ENCODE measurements at places on chromosomes 12 and 14. TPM values are rescaled to one million over a fixed set of nuclear protein-coding genes. Genes with fewer than 3 reads are reported as not detected.

POLE2 gene
- total RNA-seq = 6.4 TPM

SPIC gene
- not detected for total RNA-seq

POP5 gene
- total RNA-seq = 40.6 TPM

PPP1R36 gene
- total RNA-seq = 2.1 TPM

ARHGEF25 gene
- total RNA-seq = 20.0 TPM

DNA sequence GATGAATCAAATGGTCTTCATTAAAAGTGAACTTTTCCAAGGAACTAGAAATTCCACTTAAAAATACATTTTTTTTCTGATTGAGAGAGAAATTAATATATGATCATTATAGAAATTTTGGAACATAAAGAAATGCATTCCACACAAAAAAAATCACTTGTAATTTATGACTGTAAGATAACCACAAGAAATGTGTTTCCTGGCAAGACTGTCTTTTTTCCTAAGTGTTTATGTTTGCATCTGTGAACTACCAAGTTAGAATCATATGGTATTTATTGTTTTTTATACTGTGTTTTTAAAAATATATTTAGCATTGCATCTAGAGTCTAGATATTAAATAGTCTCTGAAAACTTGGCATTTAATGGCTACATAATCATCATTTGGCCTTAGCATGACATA lies 726.8 kb downstream of the BCL11B start:
- no peaks in the 10 kb centered on the region for H3K27me3 ChIP-seq
- H3K27ac ChIP-seq = no peak overlapping the region
- no peak overlapping the region for H3K4me3 ChIP-seq
- no peaks in the 10 kb centered on the region for H3K36me3 ChIP-seq
- no peak for DNase-seq
- H3K4me1 ChIP-seq = no peaks in the 10 kb centered on the region

GPHN gene
- total RNA-seq = 24.5 TPM

DNA sequence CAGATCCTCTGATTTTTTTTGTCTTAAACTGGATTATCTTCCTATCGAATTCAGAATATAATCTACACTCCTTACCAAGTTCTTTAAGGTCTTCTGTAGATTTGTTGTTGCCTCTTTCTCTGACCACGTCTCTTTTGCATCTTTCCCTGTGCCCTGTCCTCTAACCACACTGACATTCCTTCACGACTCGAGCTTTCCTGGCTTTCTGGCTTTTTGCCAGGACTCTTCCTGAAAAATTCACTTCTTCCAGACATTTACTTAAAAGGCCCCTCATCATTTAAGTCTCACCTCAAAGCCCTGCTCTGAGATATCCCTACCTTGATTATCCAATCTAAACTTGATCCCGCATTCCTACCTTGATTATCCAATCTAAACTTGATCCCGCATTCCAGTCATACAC lies 422.3 kb upstream of the DCN start:
- no peaks in the 10 kb centered on the region for H3K36me3 ChIP-seq
- no peaks in the 10 kb centered on the region for H3K27me3 ChIP-seq
- no peak overlapping the region for H3K4me3 ChIP-seq
- H3K27ac ChIP-seq = no peak overlapping the region
- H3K4me1 ChIP-seq = peaks cover 4% of the 10 kb centered on the region

WNT1 gene
- total RNA-seq = not detected

GRCh38 chr14:104927432-104927816 lies 2.7 kb downstream of the PLD4 start:
- H3K27me3 ChIP-seq = peaks cover under 1% of the 10 kb centered on the region
- H3K4me3 ChIP-seq = no peak overlapping the region
- H3K27ac ChIP-seq = no peak overlapping the region
- H3K4me1 ChIP-seq = peaks cover 12% of the 10 kb centered on the region
- no peak for DNase-seq
- no peaks in the 10 kb centered on the region for H3K36me3 ChIP-seq

- H3K27ac ChIP-seq = no peak overlapping the region
- H3K36me3 ChIP-seq = no peaks in the 10 kb centered on the region
- H3K4me1 ChIP-seq = no peaks in the 10 kb centered on the region
Measured at GRCh38 chr14:105862581-105863239, 336.3 kb downstream of the TMEM121 start.

GRCh38 chr12:109115758-109116610 lies at the start of gene ACACB:
Gene ACACB (plus strand): TSS chr12:109116587. CDS start chr12:109139406, 22,819 bp downstream.
- DNase-seq = no peak
- no peaks in the 10 kb centered on the region for H3K36me3 ChIP-seq
- no peak within 1 kb of the TSS for H3K4me3 ChIP-seq
- peaks cover 5% of the 10 kb centered on the region for H3K4me1 ChIP-seq
- H3K27ac ChIP-seq = peak within 1 kb of the TSS; percentile 44
- no peaks in the 10 kb centered on the region for H3K27me3 ChIP-seq

BCL11B gene
- total RNA-seq = 1.4 TPM

DNA sequence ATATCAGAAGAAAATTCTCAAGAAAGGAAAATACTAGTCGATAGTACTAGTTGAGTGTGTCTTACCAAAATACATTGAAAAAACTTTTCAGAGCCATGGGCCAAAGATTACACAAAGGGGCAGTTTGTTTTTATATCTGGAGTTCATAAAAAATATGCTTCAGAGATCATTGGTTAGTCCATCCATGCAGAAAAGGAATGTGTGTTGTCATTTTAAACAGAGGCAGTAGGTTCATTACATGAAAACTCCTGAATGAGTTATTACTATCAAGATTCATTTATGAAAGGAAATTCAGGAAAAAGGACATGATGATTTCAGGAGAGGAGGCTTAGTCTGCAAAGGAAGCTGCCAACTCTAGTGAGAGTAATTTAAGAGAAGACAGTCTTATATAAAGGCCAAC lies 354.8 kb downstream of the AEBP2 start:
- no peak overlapping the region for H3K27ac ChIP-seq
- no peaks in the 10 kb centered on the region for H3K36me3 ChIP-seq
- H3K4me3 ChIP-seq = no peak overlapping the region
- no peaks in the 10 kb centered on the region for H3K27me3 ChIP-seq
- no peak for DNase-seq

- no peaks in the 10 kb centered on the region for H3K36me3 ChIP-seq
- no peaks in the 10 kb centered on the region for H3K27me3 ChIP-seq
- no peak overlapping the region for H3K27ac ChIP-seq
- DNase-seq = no peak
- no peaks in the 10 kb centered on the region for H3K4me1 ChIP-seq
- no peak overlapping the region for H3K4me3 ChIP-seq
Measured at GRCh38 chr12:93979189-93979588, 169.2 kb upstream of the PLXNC1 start.

GRCh38 chr14:21988413-21988812 lies 314.8 kb upstream of the OR4E1 start:
- no peak overlapping the region for H3K27ac ChIP-seq
- DNase-seq = no peak
- H3K4me3 ChIP-seq = no peak overlapping the region
- no peaks in the 10 kb centered on the region for H3K27me3 ChIP-seq

DNA sequence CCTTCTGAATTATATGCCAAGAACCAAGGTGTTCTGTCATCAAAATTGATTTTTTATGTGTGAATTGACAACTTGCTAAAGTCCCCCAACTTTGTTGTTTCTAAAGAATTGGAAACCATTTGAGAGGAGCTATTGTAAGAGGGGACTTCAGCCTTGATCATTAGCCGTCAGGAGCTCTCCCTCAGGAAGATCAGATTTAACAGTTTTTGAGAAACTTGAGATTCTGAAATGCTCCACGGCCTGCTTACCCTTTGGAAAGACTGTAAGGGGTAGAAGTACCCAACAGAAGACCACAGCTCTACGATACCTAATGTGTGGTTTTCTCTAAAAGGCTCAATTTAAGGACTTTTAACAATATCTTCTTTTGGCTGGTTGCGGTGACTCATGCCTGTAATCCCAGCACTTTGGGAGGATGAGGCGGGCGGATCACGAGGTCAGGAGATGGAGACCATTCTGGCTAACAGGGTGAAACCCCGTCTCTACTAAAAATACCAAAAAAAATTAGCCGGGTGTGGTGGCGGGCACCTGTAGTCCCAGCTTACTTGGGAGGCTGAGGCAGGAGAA lies 51.1 kb downstream of the BAZ2A start:
- H3K4me3 ChIP-seq = no peak overlapping the region
- no peaks in the 10 kb centered on the region for H3K36me3 ChIP-seq
- H3K27ac ChIP-seq = no peak overlapping the region

GRCh38 chr12:74897425-74898211 lies 312.0 kb downstream of the KCNC2 start:
- no peak overlapping the region for H3K4me3 ChIP-seq
- H3K36me3 ChIP-seq = no peaks in the 10 kb centered on the region
- H3K4me1 ChIP-seq = no peaks in the 10 kb centered on the region
- H3K27me3 ChIP-seq = no peaks in the 10 kb centered on the region
- DNase-seq = no peak

DNA sequence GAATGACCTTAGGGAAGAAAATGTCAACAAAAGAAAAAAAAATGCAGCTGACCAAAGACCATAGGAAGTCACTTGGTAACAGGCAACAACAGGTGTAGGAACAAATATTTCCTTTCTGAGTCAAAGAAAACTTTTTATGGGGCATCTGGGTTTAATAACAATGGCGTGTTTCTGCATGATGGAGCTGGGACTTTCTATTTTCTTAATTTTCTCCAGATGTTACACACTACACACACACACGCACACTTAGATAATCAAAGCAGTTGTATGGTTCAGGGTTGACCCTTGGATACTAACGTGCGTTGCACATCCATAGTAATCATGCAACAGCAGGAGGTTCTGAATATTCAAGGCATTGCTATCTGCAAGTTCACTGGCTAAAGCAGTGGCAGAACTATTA lies 47.9 kb upstream of the NTF3 start:
- no peak overlapping the region for H3K27ac ChIP-seq
- H3K27me3 ChIP-seq = no peaks in the 10 kb centered on the region
- no peaks in the 10 kb centered on the region for H3K4me1 ChIP-seq
- no peak overlapping the region for H3K4me3 ChIP-seq
- DNase-seq = no peak
- H3K36me3 ChIP-seq = no peaks in the 10 kb centered on the region

DNA sequence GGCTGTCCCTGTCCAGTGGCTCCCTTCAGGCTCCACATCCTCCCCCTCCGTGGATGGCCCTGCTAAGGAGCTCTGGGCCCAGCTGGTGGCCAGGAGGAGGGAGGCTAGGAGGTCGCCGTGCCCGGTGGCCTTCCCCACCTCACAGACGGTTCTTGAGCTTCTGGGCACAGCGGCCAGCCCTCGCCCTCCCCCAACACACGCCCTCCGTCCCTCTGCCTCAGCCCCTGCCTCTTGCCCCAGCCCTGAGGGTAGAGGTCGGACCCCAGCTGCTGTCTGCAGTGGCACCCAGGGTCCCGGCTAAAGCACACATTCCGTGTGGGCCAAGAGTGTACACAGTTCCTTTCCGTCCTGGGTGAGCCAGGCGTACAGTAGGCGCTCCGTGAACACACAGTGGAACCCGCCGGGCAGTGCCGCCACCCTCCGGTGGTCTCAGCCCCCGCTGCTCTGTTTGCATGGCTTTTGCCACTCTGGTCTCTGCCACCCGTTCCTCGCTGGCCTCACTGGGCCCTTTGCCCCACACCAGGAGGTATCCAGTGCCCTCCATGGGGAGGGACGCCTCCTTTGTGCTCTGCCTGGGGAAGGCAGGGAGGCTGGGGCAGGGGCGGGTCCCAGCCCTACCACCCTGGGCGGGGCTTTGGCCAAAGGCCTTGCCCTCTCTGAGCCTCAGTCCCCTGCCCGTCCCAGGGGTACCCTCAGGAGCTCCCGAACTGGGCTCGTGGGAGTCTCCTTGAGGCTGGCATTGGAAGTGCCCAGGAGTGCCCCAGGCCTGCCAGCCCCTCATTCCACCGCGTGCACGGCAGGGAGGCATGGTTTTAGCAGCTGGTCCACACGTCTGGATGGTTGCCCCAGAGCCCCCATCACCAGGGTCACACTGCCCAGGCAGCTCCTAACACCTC lies 13.0 kb downstream of the TRMT61A start:
- peak overlapping the region; percentile 83 for H3K27ac ChIP-seq
- no peaks in the 10 kb centered on the region for H3K27me3 ChIP-seq
- H3K4me3 ChIP-seq = no peak overlapping the region
- DNase-seq = no peak
- peaks cover 43% of the 10 kb centered on the region for H3K4me1 ChIP-seq

GRCh38 chr14:39431416-39432178 lies 636 bp downstream of the FBXO33 start:
- H3K27ac ChIP-seq = peak overlapping the region; percentile 98
- H3K4me1 ChIP-seq = peaks cover 49% of the 10 kb centered on the region
- peak overlapping the region; percentile 70 for H3K4me3 ChIP-seq
- no peaks in the 10 kb centered on the region for H3K27me3 ChIP-seq
- DNase-seq = peak; percentile 64
- no peaks in the 10 kb centered on the region for H3K36me3 ChIP-seq

DNA sequence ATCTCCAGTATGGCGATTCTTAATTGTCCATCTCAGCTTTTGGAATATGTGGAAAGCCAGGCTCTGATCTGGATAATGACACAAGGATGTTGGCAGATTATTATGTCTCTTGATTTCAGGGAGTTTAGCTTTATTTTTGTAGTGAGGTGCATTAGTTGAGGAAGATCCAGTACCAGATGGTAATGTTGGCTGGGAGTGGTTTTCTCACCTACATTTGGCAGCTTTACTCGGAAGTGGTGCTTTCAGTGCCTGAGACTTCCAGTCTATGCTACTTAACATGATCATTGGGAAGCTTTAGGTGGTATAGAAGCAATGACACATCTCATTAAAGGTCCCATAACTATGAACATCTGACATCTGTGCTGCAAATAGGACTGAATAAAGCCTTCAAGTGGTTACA lies 7.5 kb downstream of the SLC15A5 start:
- H3K27ac ChIP-seq = no peak overlapping the region
- no peak overlapping the region for H3K4me3 ChIP-seq
- H3K4me1 ChIP-seq = no peaks in the 10 kb centered on the region
- DNase-seq = no peak

TMEM63C gene
- total RNA-seq = 0.47 TPM

GRCh38 chr12:124441443-124442194 lies 125.8 kb downstream of the NCOR2 start:
- peak; percentile 7 for DNase-seq
- H3K4me1 ChIP-seq = peaks cover 15% of the 10 kb centered on the region
- H3K4me3 ChIP-seq = no peak overlapping the region
- H3K27ac ChIP-seq = peak overlapping the region; percentile 65
- no peaks in the 10 kb centered on the region for H3K27me3 ChIP-seq

DNA sequence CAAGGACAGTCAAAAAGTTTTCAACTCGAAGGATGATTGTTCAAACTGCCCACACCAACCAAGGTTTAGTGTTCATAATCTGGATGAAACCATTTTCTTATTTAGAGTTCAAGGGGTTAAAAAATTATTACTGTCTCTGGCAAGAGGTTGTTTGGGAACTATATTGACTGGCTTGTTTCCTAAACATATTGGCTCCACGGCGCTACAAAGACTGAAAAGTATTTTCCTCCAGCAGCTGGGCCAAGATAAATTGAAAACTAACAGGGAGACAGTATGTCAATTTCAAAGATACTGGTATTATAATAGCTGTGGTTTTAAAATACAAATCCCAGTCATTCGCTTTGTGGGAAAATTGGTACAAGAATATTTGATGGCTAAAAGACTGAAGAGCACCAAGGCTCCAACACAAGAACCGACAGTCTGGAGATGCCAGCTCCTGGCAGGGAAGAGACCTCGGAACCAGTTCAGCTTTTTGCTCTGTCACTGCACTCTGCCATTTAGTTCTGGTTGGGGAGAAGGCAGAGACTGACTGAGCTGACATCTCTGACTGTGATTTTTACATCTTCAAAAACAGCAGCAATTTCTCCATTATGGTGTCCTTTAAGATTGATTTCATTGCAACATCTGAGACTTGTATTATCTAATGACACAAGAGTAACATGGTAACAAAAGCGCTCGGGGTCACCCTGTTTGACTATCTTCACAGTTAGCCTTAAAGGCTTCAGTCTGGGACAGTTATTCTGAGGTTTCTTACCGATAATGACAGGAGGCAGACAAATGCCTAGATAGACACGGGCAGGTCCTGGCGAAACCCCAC lies 62.0 kb downstream of the ST8SIA1 start:
- no peak for DNase-seq
- no peaks in the 10 kb centered on the region for H3K36me3 ChIP-seq
- H3K27ac ChIP-seq = no peak overlapping the region
- no peaks in the 10 kb centered on the region for H3K27me3 ChIP-seq
- no peak overlapping the region for H3K4me3 ChIP-seq

All from left lung (tissue), 14 donors.